ENCODE measurements at places on chromosomes 12 and 14. TPM values are rescaled to one million over a fixed set of nuclear protein-coding genes. Genes with fewer than 3 reads are reported as not detected.

RFX4 gene
- not detected for polyA plus RNA-seq

DNA sequence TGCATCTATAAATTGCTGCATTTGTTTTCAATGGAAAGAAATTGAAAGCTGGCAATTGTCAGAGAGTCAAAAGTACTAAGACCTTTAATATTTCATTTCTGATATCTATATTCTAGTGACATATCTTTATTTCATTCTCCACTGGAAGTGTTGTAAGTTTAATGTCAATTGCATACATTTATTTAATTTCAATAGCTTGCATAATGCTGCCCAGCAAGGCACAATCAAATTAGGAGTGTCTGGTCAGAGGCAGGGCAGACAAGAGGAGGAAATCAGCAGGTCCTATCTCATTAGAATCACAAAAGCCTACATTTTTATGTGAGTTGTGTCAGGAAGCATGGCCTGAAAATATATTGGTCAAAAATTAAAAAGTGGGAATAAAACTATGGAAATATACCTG lies 112.9 kb downstream of the TMEM132D start:
- DNase-seq: no peak

A2M gene
- polyA plus RNA-seq: 247 TPM

DNA sequence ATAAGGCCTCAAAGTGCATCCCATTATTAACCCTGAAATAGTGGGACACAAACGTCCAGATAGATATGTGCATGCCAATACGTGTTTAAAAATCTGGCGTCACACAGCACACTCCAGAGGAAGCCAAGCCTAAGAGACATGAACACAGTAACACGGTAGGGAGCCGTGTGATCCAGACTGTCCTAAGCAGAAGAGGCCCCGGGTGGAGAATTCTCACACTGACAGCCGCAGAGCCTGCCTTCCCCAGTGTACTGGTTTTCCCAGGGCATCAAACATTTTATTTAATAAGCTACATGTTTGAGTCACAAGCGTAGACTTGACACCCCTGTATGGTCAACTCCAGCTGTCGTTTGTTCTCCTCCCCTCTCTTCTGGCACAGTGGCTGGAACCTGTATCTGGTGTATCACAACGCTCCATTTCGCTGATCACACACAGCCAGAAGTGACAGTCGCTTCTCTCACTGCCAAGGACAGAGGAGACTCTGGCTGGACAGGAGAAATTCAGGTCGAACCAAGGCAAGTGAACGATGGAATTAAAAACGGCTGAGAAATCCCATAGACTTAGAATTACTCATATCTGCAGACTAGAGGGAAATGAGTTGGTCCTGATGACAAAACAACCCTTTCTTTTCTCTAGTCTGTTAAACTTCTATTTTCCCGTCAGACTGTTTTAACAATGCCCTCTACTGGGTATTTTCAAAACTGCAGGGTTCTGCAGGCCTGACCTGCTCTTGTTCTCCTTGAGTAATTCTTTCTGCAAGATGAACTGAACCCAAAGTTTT lies 359.9 kb downstream of the RGS6 start:
- peak; percentile 48 for DNase-seq

PPP4R4 gene
- 0.29 TPM for polyA plus RNA-seq

PLCZ1 gene
- 0.27 TPM for polyA plus RNA-seq
